ENCODE measurements at places on chromosomes 6 and 20.
A peak's percentile ranks its signal among the peaks of the same experiment; 100 is the strongest.

DNA sequence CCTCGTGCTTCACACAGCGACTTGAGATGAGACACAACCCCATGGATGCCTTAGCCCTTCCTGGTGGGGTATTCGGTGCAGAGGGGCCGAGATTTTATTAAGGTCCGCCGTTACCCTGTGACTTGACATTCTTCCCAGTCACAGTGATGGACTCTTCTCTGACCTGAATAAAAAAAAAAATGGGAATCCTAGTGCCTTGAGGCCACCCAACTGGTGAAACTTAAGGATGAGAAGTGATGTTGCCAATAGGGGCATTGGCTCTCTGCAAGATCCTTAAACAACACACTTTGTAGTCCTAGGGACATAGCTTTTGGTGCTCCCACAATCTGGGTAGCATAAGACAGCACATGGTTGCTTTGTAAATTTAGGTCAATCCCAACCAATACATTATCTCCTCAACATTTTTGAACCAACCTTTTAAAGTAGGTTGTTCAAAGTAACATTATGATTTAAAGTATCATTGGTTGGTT is 814 bp upstream of the ADNP start:
- no peak for DNase-seq

- DNase-seq = no peak
These were observed 345.8 kb upstream of the PRND start for GRCh38 chr20:4375881-4376280.

- no peak for DNase-seq
These were observed 395.4 kb downstream of the ARHGAP18 start for GRCh38 chr6:129314575-129314974.

- peak; percentile 25 for DNase-seq
These were observed 42.5 kb downstream of the EIF2S2 start for GRCh38 chr20:34069341-34070078.

- no peak for DNase-seq
These were observed 20.7 kb upstream of the RREB1 start for GRCh38 chr6:7087066-7087465.

- DNase-seq = no peak
These were observed 4.9 kb downstream of the MTCH1 start for GRCh38 chr6:36980876-36981619.

DNA sequence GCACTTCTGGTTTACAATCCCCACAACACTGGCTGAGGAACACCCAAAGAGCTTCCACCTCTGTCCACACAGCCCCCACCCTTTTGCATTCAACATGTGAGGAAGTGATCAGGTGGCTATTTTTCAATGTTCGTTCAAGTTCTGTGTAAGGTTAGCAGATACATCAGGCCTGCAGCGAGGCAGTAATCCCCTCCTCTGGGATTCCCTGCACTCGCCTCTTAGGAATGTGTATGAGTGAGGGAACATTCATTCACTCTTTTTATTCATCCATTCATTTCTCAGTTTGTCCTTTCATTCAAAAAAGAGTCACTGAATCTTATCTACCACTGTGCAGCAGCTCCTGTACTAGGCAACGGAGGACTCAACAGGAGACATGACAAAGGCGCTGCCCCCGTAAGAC is 236.4 kb upstream of the PRDM1 start:
- DNase-seq = no peak

DNA sequence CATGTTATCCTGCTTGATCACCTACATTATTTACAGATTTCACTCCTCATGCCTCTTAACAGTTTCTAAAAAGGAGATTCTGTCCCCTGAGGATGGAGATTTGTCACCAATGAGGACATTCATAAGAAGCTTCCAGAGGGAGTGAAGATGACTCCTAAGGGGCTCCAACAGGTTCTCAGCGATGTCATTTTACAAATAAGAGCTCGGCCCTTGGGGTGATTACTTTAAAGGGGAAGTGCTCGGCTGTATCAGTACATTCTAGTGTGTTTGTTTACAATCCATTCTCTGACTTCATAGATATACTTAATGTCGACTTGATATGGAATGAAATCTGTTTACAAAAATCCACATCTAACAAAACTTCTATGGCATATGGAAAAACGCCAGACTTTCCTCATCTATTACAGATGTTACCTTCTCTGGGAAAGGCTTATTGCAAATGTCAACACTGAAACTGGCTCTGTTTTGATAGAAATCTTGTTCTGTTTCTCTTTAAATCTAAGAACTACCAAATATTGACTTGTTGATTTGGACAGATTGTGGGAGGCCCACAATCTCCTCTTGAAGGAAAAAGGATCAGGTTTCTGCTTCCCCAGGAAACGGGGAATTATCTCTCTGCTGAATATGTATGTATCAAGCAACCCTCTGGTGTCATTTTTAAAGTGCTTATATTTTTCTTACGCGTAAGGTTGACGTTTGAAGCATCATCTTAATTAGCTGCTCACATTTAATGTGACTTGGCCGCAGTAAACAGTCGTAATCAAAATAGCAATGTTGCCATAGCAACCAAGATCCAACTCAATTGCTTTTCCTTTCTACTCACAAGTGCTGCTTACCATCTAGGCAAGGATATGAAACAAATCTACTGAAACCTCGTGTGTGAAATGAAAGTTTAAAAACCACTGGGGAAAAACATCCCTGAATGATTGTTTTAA is 95.7 kb downstream of the SHLD1 start:
- DNase-seq = no peak

DNA sequence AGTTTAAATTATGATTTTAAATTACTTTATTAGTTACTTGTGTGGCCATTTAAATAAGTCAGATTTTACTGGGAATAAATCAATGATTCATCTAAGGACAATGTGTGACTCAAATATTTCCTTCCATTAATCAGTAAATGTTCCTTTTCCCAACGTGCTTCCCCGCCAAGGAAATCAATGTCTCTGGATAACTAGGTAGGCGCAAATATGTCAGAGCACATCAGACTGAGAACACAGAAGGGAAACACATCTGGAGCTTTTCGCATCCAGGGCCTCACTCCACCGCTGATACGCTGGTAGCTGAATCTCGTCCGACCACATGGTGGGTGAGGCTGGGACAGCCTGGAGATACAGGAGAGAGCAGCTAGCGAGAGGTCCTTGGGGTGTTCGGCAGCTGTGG is 56.4 kb upstream of the RPS6KA2 start:
- no peak for DNase-seq

DNA sequence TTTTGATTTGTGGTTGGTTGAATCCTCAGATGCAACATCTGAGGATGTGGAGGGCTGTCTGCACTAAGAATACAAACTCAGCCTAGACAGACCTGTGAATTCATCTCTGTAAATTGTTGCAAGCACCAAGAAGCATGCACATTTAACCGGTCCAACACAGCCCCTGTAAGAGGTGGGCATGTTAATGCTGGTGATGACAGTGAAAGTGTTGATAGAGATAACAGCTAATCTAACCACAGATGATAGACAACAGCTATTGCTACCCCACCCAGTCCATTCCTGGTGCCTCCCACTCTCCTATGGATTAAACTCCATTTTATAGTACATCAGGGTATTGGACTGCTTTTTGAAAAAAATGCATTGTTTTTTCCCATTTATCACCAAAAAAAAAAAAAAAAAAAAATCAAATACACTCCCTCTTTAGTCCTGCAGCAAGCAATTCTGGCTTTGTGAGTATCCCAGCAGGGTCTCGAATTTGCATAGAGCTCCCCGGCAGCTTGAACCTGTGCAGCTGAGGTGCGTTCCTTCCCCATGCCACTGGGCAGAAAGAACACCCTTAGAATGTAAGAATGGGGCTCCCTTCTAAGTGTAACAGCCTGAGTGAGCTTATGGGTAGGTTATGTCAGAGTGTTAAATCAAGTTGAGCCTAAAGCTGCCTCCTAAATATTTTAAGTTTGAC is 270.9 kb upstream of the JARID2 start:
- no peak for DNase-seq

GRCh38 chr6:6788394-6789032 is 200.0 kb downstream of the LY86 start:
- no peak for DNase-seq

- DNase-seq = no peak
These were observed 31.8 kb downstream of the CEBPB start for GRCh38 chr20:50222309-50223038.

DNA sequence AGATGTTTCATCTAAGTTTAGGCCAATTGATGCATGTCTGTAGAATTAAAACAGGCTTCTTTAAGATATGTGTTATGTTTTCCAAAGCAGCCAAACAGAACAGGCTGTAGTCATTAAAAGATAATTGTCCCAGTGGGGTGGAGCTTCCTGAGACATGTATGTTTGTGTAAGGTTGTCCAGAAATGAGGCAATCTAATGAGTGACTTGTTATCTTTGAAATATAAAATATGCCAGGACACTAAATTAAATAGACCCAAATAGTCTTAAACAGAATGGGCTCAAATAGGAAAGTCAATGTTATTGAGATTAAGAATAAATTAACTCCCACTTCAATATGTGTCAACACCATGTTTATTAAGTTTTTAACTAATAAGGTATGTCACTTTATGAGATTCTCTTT is 204.7 kb upstream of the RNF217 start:
- no peak for DNase-seq

GRCh38 chr6:104612541-104612940 is 247.2 kb downstream of the HACE1 start:
- DNase-seq = no peak

DNA sequence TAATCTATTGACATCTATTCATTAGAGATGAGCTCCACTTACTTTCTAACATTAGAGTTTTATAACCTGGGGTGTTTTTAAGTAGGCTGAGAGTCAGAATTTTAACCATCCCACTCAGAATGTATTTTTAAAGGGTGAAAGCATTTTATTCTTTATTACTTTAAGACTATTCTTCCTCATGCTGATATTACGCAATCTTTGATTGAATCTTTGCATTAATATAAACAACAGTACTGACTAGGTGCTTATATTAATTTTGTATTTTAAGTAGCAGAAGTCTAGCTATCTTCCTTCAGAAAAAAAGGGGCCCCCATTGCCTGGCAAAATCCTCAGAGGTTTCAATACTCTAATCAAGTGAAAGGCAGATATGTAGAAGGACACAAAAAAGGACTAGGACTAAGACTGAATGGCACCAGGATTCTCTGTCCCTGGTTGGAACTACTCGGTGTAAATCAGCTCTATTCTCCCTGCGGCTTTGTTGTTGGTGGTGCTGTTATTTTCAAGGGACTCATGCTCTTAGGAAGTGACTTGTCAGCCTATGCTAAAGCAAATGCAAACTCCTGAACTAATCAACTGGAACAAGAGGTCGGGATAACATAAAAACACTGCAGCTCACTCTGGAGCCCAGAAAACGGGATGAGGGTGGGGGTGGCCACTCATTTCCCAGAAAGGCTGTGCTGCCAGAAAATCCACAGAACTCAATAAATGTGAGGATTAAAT is 1324.4 kb downstream of the GRIK2 start:
- DNase-seq = no peak

- DNase-seq = no peak
These were observed 46.7 kb downstream of the PFDN4 start for GRCh38 chr20:54254596-54254995.

GRCh38 chr20:53915446-53916172 is 154.8 kb downstream of the BCAS1 start:
- DNase-seq = peak; percentile 97

GRCh38 chr6:145705561-145705960 is 29.8 kb downstream of the EPM2A start:
- no peak for DNase-seq

GRCh38 chr20:37111926-37112455 is 16.2 kb upstream of the RBL1 start:
- no peak for DNase-seq

GRCh38 chr6:42774201-42774600 is 7.7 kb upstream of the BICRAL start:
- no peak for DNase-seq

DNA sequence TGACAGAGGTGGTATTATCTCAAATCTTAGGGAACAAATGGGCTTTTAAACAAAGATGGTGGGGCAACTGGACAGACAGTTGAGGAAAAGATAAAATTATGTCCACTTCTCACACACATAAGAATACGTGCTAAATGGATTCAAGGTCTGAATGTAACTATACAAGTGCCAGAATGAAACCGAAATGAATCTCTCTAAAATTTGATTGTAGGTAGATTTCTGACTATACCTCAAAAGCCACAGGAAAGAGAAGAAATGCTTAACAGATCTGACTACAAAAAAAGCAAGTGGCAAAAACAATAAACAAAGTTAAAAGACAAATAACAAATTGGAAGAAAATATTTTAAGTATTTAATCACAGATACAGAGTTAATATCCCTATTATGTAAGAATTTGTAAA is 182.7 kb upstream of the OLIG3 start:
- no peak for DNase-seq

- DNase-seq = no peak
These were observed 154.7 kb downstream of the BTBD3 start for GRCh38 chr20:12072221-12072953.

DNA sequence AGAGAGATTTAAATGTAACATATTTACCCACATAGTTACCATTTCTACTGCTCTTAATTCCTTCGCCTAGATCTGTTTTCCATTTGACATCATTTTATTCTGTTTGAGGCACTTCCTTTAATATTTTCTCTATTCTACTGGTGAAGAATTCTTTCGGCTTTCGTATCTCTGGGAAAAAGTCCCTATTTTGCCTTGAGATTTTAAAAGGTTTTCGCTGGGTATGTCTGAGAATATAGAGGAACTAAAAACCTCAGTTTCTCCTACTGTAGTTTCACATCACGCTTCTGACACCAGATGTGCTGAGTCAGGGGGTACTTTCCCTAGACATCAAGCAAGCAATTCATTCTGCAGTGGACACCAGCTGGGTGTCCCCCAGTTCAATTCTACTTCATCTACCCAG is 61.7 kb downstream of the E2F3 start:
- no peak for DNase-seq

DNA sequence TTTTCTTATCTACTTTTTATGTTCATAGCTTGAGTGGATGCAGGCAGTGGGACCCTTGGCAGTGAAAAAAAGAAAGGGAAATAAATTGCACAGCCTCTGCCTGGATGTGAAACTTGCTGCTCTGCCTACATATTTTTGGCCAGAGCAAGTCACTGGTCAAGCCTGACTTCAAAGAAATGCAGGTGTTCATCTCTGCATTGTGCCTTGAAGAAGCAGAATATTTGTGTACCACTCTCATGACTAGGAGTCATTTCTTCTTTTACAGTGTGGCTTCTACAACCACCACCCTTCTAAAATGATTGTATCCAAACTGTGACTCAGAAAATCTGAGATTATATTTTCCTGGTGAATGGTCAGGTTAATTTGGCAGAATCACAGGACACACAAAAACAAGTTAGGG is 2.5 kb upstream of the KATNA1 start:
- DNase-seq = no peak

DNA sequence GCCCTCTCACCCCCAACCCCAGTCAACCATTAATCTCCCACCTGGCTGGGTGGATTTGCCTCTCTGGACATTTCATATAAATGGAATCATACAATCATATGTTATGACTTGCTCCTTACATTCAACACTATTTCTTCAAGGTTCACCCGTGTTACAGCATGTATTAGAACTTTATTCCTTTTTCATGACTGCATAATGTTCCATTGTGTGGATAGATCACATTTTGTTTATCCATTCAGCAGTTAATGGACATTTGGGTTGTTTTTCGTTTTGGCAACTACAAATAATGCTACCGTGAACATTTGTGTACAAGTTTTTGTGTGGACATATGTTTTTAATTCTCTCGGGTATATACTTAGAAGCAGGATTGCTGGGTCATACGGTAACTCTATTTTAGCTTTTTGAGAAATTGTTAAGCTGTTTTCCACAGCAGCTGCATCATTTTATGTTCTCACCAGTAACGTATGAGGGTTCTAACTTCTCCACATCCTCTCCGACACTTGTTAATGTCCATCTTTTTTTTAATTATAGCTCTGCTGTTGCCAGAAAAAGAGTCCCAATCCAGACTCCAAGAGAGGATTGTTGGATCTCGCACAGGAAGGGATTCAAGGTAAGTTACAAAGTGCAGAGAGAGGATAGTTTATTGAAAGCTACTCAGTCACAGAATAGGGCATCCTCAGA is 15.9 kb upstream of the BNIP5 start:
- no peak for DNase-seq
